ENCODE measurements at places on chromosomes 6 and 20.

DNA sequence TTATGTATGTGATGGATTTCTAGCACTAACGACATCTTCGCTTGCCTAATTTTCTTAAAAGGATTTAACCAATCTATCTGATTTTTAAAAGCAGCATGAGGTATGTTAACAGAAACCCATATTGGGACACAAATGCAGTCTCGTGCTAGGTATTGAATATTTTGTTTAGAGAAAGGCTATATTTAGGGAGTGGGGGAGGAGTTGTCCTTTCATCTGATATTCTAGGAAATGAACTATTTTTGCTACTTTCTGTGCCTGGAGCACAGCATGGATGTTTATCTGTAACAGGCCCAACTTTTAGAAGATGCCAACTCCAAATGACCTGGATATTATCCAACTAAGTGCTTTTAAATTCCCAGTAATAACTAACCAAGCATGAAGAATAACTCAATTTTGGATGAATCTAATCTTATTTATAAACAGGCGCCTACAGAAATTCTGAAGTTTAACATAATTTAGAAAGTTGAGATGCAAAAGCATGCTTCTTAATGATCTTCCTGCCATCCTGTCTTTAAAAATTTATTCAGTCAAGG lies 317.1 kb upstream of the CHD6 start:
- no peak for DNase-seq

DNA sequence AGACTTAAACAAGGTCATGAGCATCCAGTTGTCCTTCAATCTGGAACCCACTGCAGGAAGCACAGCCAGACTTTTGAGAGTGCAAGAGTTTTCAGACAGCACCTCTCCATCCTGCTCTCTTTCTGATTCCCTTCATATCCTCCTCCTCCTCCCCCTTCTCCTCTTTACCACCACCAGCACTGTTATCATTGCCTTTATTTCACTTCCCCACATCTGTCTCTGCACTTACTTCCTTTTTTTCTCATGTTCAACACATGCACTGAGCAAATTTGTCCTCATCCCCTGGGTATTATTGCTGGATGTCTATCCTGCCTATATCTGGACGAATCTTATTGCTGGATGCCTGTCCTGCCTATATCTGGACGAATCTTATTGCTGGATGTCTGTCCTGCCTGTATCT lies 554.8 kb downstream of the DHX35 start:
- DNase-seq: no peak

DNA sequence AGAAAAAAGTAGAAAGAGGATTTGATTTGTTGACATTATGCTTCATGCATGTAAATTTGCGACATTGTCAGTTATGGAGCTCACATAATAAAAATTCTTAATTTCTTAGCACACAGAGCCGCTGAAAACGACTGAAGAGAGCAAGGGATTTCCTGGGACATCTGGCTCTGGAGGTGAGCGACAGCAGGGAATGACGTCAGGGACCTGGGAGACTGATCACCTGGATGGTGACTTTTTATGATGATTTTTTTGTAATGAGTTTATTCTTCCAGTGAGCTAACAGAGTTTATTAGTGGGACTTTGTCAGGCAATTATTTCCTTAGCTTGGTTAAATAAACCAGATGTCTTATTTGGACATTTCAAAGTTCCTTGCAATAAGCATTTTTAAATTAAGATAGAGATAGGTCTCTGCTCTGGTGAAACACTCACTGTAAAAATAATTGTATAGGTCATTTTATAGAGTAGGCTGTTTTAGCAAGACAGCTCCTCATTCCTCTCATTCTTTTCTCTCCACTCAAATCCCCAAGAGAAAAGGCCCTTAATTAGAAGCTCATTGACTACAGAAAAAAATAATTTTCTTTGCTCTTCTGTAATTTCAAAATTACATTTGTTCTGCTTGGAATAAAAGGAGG lies 19.4 kb downstream of the TMEM200A start:
- no peak for DNase-seq

GRCh38 chr20:1887321-1887720 lies 7.9 kb upstream of the SIRPA start:
- DNase-seq: no peak

DNA sequence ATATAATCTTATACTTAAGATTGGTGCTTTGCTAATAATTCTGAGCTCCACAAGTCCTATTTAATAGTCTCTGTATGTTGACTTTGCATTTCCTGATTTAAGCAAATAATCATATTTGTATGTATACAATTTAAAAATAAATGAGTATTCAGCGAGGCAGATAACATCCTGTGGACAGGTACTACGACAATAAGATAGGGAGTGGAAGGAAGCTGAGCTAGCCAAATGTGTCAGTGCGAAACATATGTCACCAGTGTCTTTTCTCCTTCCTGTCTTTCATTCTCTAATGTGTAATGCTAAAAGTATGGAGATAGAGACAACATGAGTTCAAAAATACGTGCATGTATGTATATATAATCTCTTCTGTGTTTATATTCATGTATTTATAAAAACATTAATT lies 359.6 kb upstream of the KCNQ5 start:
- DNase-seq: no peak

DNA sequence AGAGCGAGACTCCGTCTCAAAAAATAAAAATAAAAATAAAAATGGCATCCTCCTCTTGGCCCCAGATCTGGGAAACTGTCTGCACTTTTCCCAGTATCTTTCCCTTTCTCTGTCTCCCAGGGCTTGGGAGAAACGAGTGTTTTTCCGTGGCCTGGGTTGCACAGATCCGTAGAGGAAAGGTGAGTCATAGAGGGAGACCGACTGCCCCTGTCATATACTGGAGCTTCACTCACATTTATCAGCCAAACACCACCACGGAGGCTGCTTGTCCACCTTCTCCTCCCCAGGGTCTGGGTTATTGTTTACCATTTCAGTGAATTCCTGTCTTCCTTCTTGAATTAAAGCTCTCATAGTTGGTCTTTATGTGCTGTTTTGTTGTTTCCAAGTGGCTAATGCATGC lies 31.9 kb upstream of the EIF2S2 start:
- DNase-seq: no peak

GRCh38 chr6:140071601-140072062 lies 697.2 kb upstream of the CITED2 start:
- no peak for DNase-seq

DNA sequence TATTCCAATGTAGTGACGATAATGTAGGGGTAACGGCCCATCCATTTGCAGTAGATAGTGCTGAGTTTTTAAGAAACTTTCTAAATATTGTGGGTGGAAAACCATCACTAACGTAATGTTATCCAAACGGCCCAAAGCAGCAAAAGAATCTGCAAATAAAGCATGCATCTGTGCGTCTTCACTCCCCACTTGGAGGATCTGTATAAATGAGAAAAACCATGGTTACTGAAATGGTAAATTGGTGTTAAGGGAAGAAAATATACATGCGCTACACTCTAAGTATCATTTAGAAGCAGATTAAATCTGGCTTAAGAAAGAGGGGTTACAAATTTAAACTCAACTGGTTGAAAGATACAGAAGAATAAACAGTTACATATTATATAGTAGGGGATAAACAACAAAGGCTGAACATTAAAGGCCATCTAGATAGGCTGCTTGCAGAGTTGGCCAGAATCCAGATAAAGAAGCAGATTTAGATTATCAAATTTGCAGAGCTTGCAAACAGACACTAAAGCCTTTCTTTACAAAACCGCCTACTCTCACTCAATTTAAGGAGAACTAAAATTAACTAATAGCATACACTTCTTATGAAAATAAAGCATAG lies 93.3 kb downstream of the SESN1 start:
- DNase-seq: peak; percentile 14

DNA sequence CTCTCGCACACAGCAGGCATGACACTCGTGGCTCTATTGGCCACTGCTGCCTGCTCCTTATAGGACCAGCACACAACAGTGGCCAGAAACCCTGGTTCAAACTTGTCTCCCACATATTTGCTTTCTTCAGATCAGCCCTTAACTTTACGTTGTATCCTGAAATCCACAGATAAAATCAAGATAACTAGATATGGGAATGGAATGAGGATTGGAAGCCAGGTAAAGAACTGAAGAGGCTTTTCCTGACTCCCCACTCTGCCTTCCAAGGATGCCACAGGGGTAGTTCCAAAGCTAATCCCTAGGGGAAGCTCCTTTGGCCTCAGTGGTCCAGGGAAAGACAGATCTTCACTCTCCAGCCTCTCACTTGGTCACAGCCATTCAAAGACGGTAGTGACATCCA lies 86.5 kb downstream of the INSM1 start:
- no peak for DNase-seq

- DNase-seq: peak; percentile 57
Observed at GRCh38 chr6:20441921-20442320, 40.2 kb downstream of the E2F3 start.

- DNase-seq: no peak
Observed at GRCh38 chr6:37299990-37300389, 42.0 kb upstream of the TMEM217 start.

GRCh38 chr20:36402708-36403107 lies 96.6 kb downstream of the DLGAP4 start:
- no peak for DNase-seq

GRCh38 chr6:20678831-20679352 lies 144.6 kb downstream of the CDKAL1 start:
- DNase-seq: no peak

GRCh38 chr6:89527634-89528033 lies 94.7 kb downstream of the ANKRD6 start:
- no peak for DNase-seq

GRCh38 chr6:46996860-46997641 lies 45.1 kb downstream of the ADGRF1 start:
- DNase-seq: no peak

- DNase-seq: no peak
Observed at GRCh38 chr6:90730151-90730673, 143.3 kb upstream of the MAP3K7 start.

DNA sequence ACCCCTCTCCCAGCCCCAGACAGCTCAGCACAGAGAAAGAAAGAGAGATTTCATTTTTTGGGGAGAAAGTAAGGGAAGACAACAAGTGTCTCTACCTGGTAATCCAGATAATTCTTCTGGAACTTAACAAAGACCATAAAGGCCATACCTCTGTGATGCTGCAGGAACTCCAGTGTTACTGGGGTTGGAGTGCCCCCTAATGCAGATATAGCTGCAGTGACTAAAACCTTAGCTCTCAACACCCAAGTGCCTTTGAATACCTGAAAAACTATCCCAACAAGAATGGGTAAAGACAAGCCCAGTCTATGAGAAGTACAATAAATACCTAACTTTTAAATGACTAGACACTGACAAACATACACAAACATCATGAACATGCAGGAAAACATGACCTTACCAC lies 365.3 kb upstream of the PTCHD4 start:
- no peak for DNase-seq

DNA sequence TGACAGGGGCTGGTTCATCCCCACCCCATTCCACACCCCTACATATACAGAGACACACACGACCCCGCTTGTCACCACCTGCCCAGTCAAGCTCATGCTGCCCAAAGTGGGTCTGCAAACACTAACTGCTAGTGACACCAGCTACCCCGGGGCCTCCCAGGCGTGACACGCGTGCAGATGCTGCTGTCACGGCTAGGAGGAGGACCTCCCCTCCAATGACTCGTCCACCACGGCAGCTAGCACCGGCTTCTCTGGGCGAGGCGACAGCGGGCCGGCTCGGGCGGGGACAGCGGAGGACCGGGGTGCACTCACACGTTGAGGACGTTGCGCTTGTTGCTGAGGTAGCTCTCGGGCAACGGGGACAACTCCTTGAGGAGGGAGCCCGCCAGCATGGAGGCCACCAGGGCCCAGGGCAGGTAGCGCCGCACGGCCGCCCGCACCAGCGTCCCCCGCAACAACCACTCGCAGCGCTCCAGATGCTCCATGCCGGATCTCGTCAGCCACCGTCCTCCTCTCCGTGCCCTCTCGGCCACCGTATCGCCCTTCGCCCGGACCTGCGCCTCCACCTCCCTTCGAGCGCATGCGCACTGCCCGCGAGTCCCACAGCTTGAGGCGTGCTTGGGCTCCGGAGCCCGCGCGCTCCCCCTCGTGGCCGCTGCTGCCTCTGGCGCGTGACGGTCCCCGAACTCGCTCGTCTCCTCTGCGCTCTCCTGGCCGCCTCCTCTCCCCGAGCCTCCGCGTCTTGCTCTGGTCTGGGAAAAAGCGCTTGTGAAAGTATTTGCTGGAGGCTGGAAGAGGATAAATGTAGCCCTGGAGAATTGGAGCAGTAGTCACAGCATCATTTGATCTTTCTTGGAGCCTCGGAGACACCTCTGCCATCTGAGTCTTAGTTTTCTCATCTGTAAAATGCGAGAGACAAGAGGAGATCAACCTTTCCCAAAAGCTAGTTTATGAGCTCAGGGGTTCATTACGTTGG lies at the start of gene FITM2:
TSS of gene FITM2 (minus strand) at position 539 of the 976 bp plus-strand sequence. CDS start at position 485, 54 bp downstream.
- peak; percentile 96 for DNase-seq

DNA sequence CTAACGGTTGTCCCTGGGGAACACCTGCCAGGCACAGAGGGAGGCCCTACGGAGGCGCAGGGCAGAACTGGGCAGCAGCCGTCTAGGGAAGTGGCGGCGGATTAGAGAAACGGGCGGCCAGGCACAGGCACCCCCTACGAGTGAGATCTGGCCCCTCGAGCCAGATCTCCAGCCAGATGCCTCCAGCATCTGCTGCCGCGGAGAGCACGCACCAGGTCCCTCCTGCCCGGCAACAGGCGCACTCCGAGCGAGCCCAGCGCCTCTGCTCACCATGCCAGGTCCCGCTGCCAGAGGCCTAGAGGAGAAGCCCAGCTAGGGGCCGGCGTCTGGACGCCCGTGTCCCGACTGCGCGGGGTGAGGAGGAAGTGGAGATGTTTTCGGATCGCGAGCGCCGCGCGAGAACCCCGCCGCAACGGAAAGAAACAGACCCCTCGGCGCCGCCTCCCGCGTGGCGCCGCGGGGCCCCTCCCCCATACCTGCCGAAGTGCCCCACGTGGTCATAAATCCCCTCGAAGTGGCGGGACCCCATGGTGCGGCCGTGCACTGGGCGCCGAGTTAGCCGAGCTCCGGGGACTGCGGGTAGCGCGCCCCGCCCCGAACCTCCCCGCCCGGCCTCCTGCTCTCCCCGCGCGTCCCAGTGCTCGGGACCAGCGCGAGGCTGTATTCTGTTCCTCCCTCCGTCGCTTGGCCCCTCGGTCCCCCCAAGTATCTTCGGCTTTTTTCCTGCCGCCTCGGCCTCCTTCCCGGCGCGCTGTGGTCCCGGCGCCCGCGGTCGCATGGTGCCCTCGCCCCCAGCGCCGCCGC lies at the start of gene SLC22A16:
TSS of gene SLC22A16 (minus strand) at position 568 of the 804 bp plus-strand sequence. CDS start at position 529, 39 bp downstream.
- DNase-seq: no peak

- DNase-seq: peak; percentile 50
Observed at GRCh38 chr6:3732345-3733141, 19.0 kb downstream of the PXDC1 start.

DNA sequence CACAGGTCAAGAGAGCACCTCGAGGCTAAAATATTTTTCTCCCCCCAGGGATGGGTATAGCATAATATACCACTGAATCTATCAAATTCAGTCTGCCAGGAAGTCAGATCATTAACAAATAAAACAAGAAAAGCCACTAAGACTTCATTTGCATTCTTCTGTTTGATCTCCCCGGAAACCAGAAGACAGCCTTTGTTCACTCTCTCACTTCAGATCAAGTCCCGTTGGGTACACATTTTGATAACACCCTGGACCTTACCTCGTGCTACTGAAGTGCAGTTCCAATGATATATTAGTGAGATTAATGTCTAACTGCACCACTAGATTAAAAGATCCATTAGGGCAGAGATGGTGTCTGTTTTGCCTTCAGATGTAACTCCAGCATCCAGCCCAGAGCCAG lies 157.7 kb upstream of the B3GAT2 start:
- no peak for DNase-seq

- peak; percentile 44 for DNase-seq
Observed at GRCh38 chr6:52598123-52598823, 21.4 kb upstream of the TRAM2 start.

- DNase-seq: no peak
Observed at GRCh38 chr6:149567194-149567586, 1.0 kb downstream of the GINM1 start.

- DNase-seq: no peak
Observed at GRCh38 chr6:128437685-128438084, 82.7 kb downstream of the PTPRK start.

Data from NCI-H1092 treated with DMSO at 0.1 percent for 48 hours (cell line).